ENCODE measurements at places on chromosomes 3 and 15. TPM values are rescaled to one million over a fixed set of nuclear protein-coding genes. Genes with fewer than 3 reads are reported as not detected.

Gene SPSB4
- total RNA-seq: not detected

Gene EOMES
- total RNA-seq: 0.47 TPM

Gene HGD
- 0.11 TPM for total RNA-seq

Gene ANKDD1A
- 8.9 TPM for total RNA-seq

Gene RLBP1
- total RNA-seq: not detected

Data from PC-3 (cell line).